ENCODE measurements at places on chromosomes 6 and 20. TPM values are rescaled to one million over a fixed set of nuclear protein-coding genes. Genes with fewer than 3 reads are reported as not detected.

SOBP gene
- total RNA-seq = 0.90 TPM

OR2J3 gene
- not detected for total RNA-seq

CITED2 gene
- 33.3 TPM for total RNA-seq

BLCAP gene
- 48.8 TPM for total RNA-seq

MEI4 gene
- not detected for total RNA-seq

LRRN4 gene
- not detected for total RNA-seq

OR14J1 gene
- total RNA-seq = not detected

FILIP1 gene
- total RNA-seq = 0.32 TPM

CYP24A1 gene
- total RNA-seq = 140 TPM

VGLL2 gene
- not detected for total RNA-seq

KCNQ5 gene
- 1.5 TPM for total RNA-seq

HLA-DRB1 gene
- total RNA-seq = not detected

OOEP gene
- not detected for total RNA-seq

FABP7 gene
- total RNA-seq = not detected

PHIP gene
- 3.1 TPM for total RNA-seq

SLC2A10 gene
- not detected for total RNA-seq
